ENCODE measurements at places on chromosomes 6 and 20.

DNA sequence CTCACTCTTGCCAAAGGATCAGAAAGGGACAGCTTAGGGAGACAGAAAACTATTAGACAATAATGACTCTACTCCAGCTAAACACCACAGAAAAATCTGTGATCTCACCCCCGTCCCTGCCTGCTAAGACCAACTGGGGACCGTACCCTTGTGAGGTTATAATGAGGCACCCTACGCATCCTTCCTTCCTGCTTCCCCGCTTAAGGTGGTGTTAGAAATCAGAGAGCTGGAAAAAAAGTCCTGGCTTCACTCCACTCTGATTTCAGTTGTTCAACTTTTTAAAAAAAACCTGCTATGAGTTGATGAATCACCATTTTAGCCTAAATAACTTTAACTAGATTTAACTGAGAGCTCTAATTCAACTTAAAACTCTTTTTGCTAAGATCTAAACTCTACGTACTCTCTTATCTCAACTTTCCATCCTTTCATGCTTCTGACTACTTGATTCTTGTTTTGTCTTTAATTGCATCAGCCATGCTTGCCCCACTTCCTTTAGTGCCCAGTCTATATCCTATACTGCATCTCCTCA lies 35.8 kb upstream of the TMEM14A start:
- H3K27ac ChIP-seq, result no peak overlapping the region
- no peaks in the 10 kb centered on the region for H3K36me3 ChIP-seq
- no peak overlapping the region for H3K4me3 ChIP-seq
- peaks cover 38% of the 10 kb centered on the region for H3K27me3 ChIP-seq
- no peaks in the 10 kb centered on the region for H3K4me1 ChIP-seq

DNA sequence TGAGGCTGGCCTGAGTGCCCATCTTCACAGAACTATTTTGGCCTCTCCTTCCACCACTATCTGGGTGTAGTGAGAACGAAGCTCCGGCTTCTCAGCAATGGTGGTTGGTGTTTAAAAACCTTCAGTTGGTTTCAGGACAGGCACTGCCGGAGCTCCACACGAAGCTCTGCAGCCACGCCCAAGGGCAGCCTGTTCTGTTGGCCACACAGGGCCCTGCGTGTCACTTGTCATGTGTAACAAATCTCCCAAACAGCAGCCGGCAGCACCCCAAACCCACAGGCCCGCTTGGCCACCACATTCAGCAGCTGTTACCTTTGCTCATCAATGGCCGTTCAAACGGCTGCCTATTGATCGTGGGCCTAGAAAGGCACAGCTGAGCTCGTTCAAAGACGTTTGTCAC lies 97.5 kb downstream of the ERMARD start:
- H3K36me3 ChIP-seq, result no peaks in the 10 kb centered on the region
- no peak for DNase-seq
- H3K4me3 ChIP-seq, result no peak overlapping the region
- peaks cover 5% of the 10 kb centered on the region for H3K4me1 ChIP-seq
- H3K27me3 ChIP-seq, result peaks cover 50% of the 10 kb centered on the region
- no peak overlapping the region for H3K27ac ChIP-seq

DNA sequence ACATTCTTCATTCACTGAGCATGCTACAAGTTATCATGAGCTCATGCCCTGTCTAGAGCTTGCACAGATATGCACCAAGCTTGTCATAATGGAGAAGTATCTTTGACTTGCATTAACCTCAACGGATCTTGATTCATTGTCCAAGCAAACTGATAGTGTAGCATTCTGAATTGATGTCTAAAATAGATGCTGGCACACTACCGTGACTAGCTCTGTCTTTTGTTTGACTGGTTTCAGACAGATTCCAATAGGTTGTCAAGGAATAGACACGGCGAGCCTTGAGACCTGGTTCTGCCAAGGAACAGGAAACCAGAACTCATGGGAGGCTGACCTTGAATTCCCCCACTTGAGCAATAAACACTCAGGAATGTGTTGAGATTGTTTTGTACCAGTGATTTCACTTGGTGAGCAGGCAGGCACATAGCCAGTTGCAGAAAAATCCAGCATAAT lies 1153.1 kb upstream of the GJE1 start:
- no peak overlapping the region for H3K27ac ChIP-seq
- H3K4me1 ChIP-seq, result no peaks in the 10 kb centered on the region
- no peaks in the 10 kb centered on the region for H3K36me3 ChIP-seq
- no peak overlapping the region for H3K4me3 ChIP-seq
- DNase-seq, result no peak

- H3K27ac ChIP-seq, result no peak overlapping the region
- peaks cover 18% of the 10 kb centered on the region for H3K4me1 ChIP-seq
- H3K4me3 ChIP-seq, result no peak overlapping the region
- peaks cover 2% of the 10 kb centered on the region for H3K36me3 ChIP-seq
- no peak for DNase-seq
- no peaks in the 10 kb centered on the region for H3K27me3 ChIP-seq
These were observed 32.0 kb downstream of the MTHFD1L start for GRCh38 chr6:150897400-150897943.

GRCh38 chr6:31965700-31966099 lies 6.2 kb downstream of the DXO start:
- H3K4me1 ChIP-seq, result peaks cover 34% of the 10 kb centered on the region
- no peaks in the 10 kb centered on the region for H3K27me3 ChIP-seq
- H3K27ac ChIP-seq, result no peak overlapping the region
- DNase-seq, result no peak

GRCh38 chr6:43718387-43719105 lies 31.0 kb upstream of the MRPS18A start:
- H3K27ac ChIP-seq, result no peak overlapping the region
- peaks cover 2% of the 10 kb centered on the region for H3K4me1 ChIP-seq
- no peak for DNase-seq
- H3K27me3 ChIP-seq, result peaks cover 17% of the 10 kb centered on the region
- H3K4me3 ChIP-seq, result no peak overlapping the region

- no peaks in the 10 kb centered on the region for H3K4me1 ChIP-seq
- H3K27me3 ChIP-seq, result peaks cover 25% of the 10 kb centered on the region
- H3K27ac ChIP-seq, result no peak overlapping the region
- no peak for DNase-seq
- no peaks in the 10 kb centered on the region for H3K36me3 ChIP-seq
These were observed 32.2 kb upstream of the ADGRF5 start for GRCh38 chr6:46953921-46954320.

GRCh38 chr6:16129623-16130401 lies 926 bp downstream of the MYLIP start:
- H3K27ac ChIP-seq, result peak overlapping the region; percentile 93
- peaks cover 27% of the 10 kb centered on the region for H3K4me1 ChIP-seq
- no peaks in the 10 kb centered on the region for H3K27me3 ChIP-seq
- H3K36me3 ChIP-seq, result peaks cover 53% of the 10 kb centered on the region

GRCh38 chr20:50318710-50319109 lies 128.1 kb downstream of the CEBPB start:
- no peaks in the 10 kb centered on the region for H3K4me1 ChIP-seq
- H3K27me3 ChIP-seq, result peaks cover 45% of the 10 kb centered on the region
- no peak for DNase-seq
- no peak overlapping the region for H3K27ac ChIP-seq
- H3K4me3 ChIP-seq, result no peak overlapping the region

DNA sequence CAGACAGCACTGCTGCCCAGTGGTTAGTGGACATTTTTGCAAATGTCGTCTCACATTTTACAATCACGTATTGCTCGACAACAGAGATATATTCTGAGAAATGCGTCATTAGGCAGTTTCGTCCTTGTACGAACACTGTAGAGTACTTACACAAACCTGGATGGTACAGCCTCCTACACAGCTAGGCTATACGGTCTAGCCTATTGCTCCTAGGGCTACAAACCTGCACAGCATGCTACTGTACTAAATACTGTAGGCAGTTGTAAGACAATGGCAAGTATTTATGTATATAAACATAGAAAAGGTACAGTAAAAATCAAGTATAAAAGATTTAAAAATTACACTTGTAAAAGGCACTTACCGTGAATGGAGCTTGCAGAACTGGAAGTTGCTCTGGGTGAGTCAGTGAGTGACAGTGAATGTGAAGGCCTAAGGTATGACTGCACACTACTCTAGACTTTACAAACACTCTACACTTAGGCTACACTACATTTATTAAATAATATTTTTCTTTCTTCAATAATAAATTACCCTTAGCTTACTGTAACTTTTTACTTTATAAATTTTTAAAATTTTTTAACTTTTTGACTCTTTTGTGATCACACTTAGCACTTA lies 43.1 kb downstream of the ALDH5A1 start:
- H3K36me3 ChIP-seq, result no peaks in the 10 kb centered on the region
- no peak overlapping the region for H3K27ac ChIP-seq
- no peaks in the 10 kb centered on the region for H3K4me1 ChIP-seq
- H3K4me3 ChIP-seq, result no peak overlapping the region
- no peak for DNase-seq
- no peaks in the 10 kb centered on the region for H3K27me3 ChIP-seq

DNA sequence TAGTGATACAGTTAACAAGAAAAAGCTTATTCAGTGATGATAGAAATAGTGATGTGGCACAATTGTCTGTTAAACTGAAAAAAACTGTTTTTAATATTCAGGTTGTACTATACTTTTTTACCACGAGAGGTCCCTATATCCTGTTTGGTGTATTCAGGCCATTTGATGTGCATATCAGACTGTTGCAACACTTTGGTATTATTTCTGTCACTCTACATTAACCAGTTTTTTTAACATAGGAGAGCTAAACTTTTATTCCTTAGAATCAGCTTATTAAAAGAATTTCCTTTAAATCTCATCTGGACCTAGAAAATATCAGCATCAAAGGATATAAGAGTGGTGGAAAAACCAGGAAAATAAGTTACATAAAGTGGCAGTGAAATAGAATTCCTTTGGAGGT lies 36.8 kb downstream of the TSPYL4 start:
- no peak overlapping the region for H3K27ac ChIP-seq
- DNase-seq, result no peak
- H3K4me1 ChIP-seq, result no peaks in the 10 kb centered on the region
- no peaks in the 10 kb centered on the region for H3K27me3 ChIP-seq

- no peaks in the 10 kb centered on the region for H3K4me1 ChIP-seq
- H3K4me3 ChIP-seq, result no peak overlapping the region
- H3K27ac ChIP-seq, result no peak overlapping the region
- H3K27me3 ChIP-seq, result no peaks in the 10 kb centered on the region
- no peaks in the 10 kb centered on the region for H3K36me3 ChIP-seq
These were observed 226.9 kb downstream of the TTLL2 start for GRCh38 chr6:167551628-167552257.

GRCh38 chr6:97815301-97815812 lies 532.3 kb upstream of the MMS22L start:
- H3K27ac ChIP-seq, result no peak overlapping the region
- no peak overlapping the region for H3K4me3 ChIP-seq
- no peaks in the 10 kb centered on the region for H3K27me3 ChIP-seq
- DNase-seq, result no peak

DNA sequence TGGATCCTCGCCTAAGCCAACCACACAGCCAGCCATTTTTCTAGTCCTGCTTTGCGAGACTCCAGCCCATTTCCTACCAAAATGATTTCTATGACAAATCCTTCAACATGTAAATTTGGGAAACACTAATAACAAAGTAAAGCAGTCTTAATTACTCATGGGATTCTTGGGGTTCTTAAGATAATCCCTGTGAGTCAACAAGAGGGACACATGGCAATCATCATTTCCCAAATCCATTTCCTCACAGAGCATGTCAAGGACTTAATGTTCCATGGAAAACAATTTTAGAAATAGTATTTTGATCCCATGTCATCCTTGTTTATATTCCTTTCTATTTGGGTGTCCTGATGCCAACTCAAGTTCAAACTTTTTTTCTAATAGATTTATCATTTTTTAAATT lies 322.7 kb upstream of the NOX3 start:
- no peaks in the 10 kb centered on the region for H3K4me1 ChIP-seq
- no peak for DNase-seq
- no peak overlapping the region for H3K27ac ChIP-seq

- H3K36me3 ChIP-seq, result peaks cover 65% of the 10 kb centered on the region
- no peaks in the 10 kb centered on the region for H3K27me3 ChIP-seq
- H3K4me3 ChIP-seq, result peak overlapping the region; percentile 97
- H3K4me1 ChIP-seq, result peaks cover 73% of the 10 kb centered on the region
- peak; percentile 72 for DNase-seq
- H3K27ac ChIP-seq, result peak overlapping the region; percentile 100
These were observed 878 bp downstream of the HLA-C start for GRCh38 chr6:31270788-31271640.

GRCh38 chr6:101404775-101405174 lies 11.3 kb downstream of the GRIK2 start:
- no peaks in the 10 kb centered on the region for H3K4me1 ChIP-seq
- H3K4me3 ChIP-seq, result no peak overlapping the region
- no peak for DNase-seq
- no peak overlapping the region for H3K27ac ChIP-seq
- H3K36me3 ChIP-seq, result peaks cover 2% of the 10 kb centered on the region
- H3K27me3 ChIP-seq, result peaks cover 36% of the 10 kb centered on the region

DNA sequence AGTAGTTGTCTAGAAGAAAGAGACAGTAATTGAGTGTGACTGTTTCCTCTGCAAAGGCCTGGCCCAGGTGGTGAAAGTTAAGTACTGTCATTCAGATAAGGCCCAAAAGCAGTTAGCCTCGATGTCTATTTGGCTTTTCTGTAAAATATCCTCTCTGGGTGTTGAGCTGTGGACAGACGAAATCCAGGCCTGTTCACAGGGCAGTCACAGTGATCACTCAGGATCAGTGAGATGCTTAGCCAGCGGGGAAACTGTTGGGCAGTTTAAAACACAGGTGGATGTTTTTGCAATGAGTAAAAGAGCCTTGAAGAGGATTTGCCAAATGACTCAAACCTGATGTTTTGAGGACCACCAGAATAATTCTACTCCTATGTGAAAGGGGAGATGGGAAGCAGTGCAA lies 22.0 kb upstream of the PRDM1 start:
- no peaks in the 10 kb centered on the region for H3K27me3 ChIP-seq
- no peak overlapping the region for H3K27ac ChIP-seq
- no peaks in the 10 kb centered on the region for H3K4me1 ChIP-seq
- DNase-seq, result no peak
- H3K4me3 ChIP-seq, result no peak overlapping the region

- peak overlapping the region; percentile 38 for H3K27ac ChIP-seq
- H3K36me3 ChIP-seq, result peaks cover 83% of the 10 kb centered on the region
- DNase-seq, result no peak
- peaks cover 12% of the 10 kb centered on the region for H3K4me1 ChIP-seq
- H3K27me3 ChIP-seq, result no peaks in the 10 kb centered on the region
- H3K4me3 ChIP-seq, result no peak overlapping the region
These were observed 19.1 kb downstream of the TLDC2 start for GRCh38 chr20:36895036-36895435.

DNA sequence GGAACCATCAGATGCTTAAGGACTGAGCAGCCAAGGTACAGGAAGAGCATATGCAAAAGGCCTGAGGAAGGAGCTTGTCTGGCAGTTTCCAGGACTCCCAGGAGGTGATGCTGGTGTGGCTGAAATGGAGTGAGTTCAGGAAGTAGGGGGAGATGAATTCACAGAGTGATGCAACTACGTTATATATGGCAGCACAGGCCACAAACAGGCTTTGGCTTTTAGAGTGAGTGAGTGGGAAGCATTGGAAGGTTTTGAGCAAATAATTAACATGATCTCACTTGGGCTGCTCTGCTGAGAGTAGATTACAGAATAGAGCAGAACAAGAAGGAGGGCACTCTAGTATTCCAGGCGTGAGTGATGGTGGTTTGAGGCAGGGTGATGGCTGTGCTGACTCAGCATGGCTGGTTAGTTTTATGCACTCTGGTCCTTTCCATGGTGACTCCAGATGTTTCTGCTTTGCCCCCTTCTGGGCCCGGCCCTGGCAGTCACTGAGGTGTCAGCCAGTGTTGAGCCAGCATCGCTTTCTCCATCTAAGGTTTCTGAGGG lies 6.5 kb downstream of the BTN2A2 start:
- peaks cover 21% of the 10 kb centered on the region for H3K4me1 ChIP-seq
- peaks cover 16% of the 10 kb centered on the region for H3K36me3 ChIP-seq
- DNase-seq, result no peak
- H3K4me3 ChIP-seq, result no peak overlapping the region
- no peak overlapping the region for H3K27ac ChIP-seq

GRCh38 chr6:23339268-23339667 lies 769.9 kb downstream of the HDGFL1 start:
- no peaks in the 10 kb centered on the region for H3K36me3 ChIP-seq
- no peak overlapping the region for H3K27ac ChIP-seq
- H3K4me1 ChIP-seq, result no peaks in the 10 kb centered on the region
- DNase-seq, result no peak

All from central memory CD8-positive, alpha-beta T cell (primary cell).